ENCODE measurements at places on chromosomes 3 and 15.

- no peak for DNase-seq
These were observed 53.0 kb downstream of the CMSS1 start for GRCh38 chr3:99870712-99871111.

DNA sequence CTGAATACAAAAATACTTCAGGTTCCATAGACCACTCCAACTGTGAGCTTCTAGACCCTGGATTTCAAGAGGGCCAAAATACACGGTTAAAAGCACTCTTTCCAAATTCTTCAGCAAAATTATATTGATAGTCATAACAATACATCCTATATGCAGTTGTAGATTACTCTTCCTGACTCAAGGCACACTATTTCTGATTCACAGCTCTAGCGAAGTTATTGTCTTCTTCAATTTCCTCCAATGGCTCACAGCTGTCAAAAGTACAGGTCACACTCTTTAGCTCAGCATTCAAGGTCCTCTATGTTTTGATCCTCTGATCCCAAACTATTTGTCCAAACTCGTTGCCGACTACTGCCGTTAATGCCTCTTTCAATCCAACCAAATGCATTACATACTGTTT is 13.5 kb upstream of the CCDC80 start:
- DNase-seq, result no peak

- DNase-seq, result no peak
These were observed 96.6 kb upstream of the ANKRD28 start for GRCh38 chr3:15894382-15894781.

DNA sequence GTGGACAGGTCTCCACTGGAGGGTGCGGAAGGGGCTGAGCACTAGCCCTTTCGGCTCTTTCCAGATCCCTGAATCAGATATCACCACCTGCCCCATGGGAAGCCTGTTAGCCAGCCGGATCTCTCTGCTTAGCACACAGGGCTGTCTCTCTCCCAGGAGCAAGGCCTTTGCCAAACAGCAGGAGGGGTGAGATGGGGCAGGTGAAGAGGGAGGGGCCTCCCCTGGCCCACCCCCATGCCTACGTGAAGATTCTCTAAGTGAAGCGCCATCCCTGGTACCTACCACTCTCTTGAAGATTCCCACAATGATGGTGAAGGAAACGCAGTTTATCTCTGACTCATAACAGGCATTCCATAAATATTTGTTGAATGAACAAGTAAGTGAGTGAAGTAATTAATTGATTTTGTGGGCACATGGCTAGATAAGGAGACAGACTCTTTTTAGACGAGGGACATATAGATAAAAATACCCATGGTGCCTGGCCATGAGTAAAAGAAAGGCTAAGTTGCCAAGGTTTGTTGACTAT is 19.6 kb upstream of the HCN4 start:
- DNase-seq, result no peak

GRCh38 chr3:42013691-42014457 is 52.0 kb upstream of the ULK4 start:
- peak; percentile 78 for DNase-seq

DNA sequence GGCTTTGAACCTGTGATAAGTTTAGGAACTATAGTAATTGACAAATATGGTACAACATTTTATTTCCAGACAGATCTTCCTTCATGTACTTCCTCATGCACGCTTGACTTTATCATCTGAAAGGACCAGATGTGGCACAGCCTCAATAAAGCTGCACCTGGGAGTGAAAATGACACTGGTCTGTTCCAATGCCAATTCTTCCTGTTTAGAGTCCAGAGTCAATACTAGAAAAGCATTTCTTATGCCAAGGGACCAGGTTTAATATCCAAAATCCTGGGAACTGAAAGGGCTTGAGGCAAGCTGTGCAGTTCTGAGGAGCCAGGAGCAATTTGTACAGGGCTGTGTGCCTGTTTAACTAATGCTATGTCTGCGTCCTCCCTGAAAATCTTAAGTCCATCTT is 15.3 kb downstream of the DPH6 start:
- no peak for DNase-seq

DNA sequence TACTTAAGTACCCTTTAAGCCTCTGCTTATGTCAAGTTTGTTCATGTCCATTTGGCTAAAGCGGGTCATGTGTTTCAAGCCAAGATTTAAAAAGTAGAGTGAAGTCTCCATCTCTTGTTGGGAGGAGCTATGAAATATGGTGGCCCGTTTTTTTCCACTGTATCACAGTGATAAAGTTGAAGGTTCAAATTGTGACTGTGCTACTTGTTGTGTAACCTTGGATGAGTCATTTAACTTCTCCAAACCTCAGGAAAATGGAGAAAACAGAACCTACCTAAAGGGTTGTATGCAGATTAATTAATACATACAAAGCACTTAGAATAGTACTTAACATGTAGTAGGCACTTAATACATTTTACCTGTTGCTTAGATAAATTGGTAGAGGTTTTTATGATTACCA is 43.4 kb downstream of the SNAPC5 start:
- no peak for DNase-seq

- DNase-seq, result no peak
These were observed 162.3 kb upstream of the TPM1 start for GRCh38 chr15:62880278-62880677.

DNA sequence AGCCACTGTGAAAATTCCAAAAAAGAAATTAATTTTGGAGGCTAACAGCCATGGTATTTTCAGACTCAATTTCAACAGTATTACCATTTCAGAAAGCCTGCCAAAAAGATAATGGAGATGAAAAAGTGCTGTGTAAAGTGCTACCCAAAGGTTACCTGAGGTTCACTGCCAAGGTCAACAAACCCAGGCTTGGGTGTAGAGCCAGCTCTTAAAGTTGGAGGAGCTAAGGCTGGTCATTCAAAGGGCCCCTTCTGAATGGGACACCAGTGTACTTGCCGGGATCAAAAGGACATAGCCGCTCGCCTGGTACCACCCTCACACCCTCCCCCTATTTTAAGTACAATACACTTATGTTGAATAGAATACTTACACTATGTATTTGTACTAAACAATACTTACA is 64.5 kb downstream of the ETV5 start:
- DNase-seq, result no peak

DNA sequence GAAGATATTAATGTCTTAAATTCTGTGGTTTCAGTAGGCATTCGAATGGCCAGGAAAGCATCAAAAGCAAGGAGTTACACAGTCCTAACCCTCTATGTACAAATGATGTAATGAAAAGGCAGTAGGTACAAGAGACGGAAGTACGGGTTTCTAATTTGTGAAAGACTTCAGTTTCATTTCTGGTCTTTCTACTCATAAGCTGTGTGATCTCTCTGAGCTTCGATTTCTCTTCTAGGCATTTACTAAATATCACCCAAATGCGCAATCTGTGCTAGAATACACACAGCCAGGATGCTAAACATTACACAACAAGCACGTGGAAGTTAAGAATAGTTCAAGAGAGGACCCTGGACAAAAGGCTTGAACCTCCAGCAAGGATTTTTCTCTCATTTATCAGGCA is 17.9 kb upstream of the STIMATE start:
- DNase-seq, result no peak

DNA sequence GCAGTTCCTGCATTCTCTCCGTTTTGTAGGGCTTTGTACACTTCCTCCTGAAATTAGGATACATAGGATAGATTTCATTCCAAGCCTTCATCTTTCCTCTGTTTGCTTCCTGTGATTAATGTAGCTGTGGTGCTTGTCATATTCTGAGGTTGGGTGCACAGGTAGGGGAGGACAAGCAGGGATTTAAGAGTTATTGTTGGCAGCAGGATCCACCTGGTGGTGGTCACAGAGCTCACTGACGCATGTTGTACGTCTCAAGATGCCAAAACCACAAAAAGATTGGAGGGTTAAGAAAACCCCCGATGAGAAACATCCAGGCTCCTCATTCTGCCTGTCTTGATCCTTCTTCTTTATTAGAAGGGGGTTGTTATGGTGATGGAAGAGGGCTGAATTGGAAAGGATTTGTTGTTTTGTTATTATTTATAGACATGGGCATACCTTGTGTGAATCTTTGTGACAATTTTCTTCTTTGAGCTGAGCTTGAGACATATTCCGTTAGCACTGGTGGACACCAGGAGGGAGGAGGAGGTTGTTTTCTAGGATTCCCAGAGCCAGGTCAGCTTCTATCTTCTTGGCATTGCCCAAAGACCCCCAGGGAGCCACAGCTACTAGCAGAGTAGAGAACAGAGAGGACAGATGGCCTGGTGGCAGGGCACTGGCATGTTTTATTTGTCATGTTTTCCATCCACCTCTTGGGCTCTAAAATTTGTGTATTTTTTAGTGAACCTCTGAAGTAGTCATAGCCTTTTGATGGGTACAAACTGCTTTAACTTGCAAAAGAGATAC is 57.7 kb upstream of the LARS2 start:
- no peak for DNase-seq

DNA sequence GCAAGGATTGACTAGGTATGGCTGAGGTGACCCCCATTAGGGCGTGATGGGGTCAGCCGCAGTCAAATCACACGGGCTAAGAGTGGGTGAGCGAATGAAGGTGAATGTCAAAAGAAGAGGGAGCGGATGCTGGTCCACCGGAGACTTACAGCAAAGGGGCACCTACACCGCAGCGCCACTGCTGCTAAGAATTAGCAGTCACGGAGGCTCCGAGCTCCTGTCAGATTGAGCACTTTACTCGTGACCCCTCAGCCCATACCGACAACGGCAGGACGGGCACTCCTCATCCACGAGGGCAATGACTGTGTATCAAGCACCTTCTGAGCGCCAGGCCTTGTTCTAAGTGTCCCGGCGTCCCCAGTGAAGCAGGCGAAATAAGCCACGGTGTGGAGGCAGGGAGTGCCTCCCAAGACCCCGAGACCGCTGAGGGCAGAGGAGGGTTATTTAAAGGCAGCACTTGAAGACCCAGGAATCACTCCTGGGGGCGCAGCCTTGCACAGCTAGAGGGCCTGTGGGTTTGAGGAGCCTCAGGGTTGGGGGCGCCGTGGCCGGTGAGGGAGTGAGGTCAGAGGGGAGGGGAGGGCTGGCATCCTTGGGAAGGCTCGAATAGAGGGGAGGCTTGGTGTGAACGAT is 61.6 kb upstream of the GATA2 start:
- no peak for DNase-seq

DNA sequence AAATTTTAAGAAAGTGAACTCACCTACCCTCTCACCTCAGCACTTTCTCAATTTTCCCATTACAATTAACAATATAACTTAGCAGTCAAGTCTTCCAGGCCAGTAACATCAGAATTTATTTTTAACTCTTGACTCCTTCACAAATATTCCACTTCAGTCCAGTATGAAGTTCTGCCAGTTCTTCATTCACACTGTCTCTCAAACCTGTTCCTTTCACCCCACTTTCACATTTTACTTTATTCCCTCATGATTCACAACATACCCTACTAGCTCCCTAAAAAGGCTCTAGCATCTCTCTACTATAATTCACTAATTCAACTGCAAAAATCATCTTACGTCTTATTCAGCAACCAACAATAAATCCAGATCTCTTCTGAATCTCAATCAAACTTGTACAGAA is 3.8 kb downstream of the GSK3B start:
- no peak for DNase-seq

- DNase-seq, result no peak
These were observed 217.9 kb upstream of the DCBLD2 start for GRCh38 chr3:99119385-99119784.

DNA sequence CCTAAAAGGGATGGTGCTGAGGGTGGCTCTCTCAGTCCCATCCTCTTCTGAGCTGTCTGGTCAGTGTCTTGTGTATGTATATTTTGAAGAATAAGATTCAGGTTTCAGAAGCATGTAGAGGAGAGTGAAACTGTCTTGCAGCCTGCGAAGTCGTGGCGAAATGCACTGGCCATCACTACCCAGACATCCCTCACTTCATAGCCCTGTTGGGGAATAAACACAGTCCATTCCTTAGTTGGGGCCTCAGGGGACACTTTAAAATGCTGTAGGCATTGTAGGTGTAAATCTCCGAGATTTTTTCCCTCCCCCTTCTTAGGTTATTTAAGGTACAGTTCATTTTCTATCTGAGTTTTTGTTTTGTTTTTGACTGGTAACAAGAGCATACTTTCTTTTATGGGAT is 93.8 kb downstream of the DNASE1L3 start:
- no peak for DNase-seq

DNA sequence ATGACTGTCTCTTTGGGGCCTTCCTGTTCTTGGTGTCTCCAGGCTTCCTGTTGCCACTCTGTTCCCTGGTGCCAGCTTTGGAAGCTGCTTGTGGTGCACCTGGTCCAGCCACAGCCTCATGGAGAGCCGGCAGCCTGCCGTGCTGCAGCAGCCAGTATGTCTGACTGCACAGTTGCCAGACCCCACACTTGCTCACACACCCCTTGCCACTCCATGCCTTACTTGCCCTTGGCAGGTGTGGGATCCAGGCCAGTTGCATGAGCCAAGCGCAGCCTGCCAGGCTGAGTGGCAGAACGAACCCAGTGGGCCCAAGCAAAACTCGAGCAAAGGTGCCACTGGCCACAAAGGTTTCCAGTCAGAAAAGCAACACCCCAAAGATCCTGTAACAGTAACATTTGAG is 309.2 kb downstream of the DOCK3 start:
- DNase-seq, result no peak

- no peak for DNase-seq
These were observed 140.0 kb downstream of the PLOD2 start for GRCh38 chr3:146020969-146021368.

- no peak for DNase-seq
These were observed 277.5 kb upstream of the RGMA start for GRCh38 chr15:93366387-93367100.

- no peak for DNase-seq
These were observed 150.6 kb upstream of the ROPN1 start for GRCh38 chr3:124142389-124142970.

DNA sequence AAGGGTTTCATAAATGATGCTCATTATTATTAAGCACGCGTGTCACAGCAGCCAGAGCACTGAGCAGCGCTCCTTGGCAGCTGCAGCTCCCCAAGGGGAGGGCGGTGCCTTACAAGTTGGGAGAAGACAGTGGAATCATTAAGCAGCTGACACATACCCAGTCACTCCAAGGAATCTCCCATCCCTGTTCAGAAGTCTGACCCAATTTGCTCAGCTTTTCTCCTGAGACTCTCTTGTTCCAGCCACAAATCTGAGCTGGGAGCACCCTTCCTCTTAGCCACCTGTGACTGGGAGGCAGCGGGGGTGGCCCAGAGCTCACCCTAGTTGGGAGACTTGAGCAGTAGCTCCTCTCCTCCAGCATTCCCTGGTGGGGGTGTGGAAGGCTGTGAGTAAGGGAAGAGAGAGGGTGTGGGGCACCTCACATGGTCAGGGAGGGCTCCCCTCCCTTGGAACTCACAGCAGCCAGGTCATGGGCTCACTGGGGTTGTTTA is 64.3 kb downstream of the DUT start:
- DNase-seq, result no peak

- peak; percentile 61 for DNase-seq
These were observed 8.6 kb upstream of the STX19 start for GRCh38 chr3:94036909-94037507.

DNA sequence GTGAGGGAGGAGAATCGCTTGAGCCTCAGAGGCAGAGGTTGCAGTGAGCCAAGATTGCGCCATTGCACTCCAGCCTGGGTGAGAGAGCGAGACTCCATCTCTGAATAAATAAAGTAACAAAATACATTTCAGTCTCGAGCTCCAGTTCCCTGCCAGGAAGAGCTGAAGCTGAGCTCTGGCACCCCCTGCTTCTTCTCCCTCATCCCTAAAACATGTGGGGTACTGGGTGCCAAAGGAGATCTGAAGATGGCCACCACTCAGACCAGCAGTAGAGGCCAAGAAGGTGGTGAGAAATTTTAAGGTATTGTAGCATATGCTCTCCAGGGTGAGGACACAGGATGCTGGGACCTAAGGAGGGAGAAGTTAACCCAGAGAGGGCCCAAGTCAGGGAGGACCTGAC is 75.0 kb upstream of the CGNL1 start:
- no peak for DNase-seq
